EH (cell line): ENCODE measurements at places on chromosomes 16 and 17.
A peak's percentile ranks its signal among the peaks of the same experiment; 100 is the strongest.

- no peak for DNase-seq
Measured at GRCh38 chr17:50360486-50361115, 12.4 kb downstream of the MRPL27 start.

DNA sequence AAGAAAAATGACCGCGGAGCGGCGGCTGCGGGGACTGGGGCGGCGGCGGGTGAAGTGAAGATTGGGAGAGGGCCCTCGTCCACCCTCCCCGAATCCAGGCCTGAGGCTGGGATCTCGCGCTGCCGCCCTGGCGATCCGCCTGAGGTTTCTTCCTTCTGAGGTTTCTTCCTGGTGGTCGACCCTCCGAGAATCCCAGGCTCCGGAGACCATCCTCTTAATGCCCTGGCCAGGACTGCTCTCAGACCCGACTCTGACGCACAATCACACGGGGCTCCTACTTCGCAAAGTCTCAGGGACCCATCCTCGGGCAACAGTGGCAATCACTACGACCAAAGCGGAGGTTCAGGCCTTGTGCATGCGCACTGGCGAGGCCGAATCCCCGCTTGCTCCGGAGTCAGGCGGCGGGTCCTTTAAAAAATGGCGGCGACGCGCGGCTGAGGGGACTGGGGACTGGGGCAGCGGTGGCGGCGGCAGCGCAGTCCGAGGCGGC lies 18.0 kb upstream of the KCNJ18 start:
- no peak for DNase-seq

- no peak for DNase-seq
Measured at GRCh38 chr16:88454523-88454947, 1.5 kb downstream of the ZFPM1 start.

- DNase-seq: no peak
Measured at GRCh38 chr17:40103688-40104087, 3.3 kb upstream of the NR1D1 start.

GRCh38 chr17:2025220-2025621 lies at the start of gene RTN4RL1:
TSS of gene RTN4RL1 (minus strand) at chr17:2025334. CDS start at chr17:2024865, 469 bp downstream.
- peak; percentile 82 for DNase-seq

- DNase-seq: no peak
Measured at GRCh38 chr17:76659928-76660655, 16.5 kb upstream of the ST6GALNAC1 start.

DNA sequence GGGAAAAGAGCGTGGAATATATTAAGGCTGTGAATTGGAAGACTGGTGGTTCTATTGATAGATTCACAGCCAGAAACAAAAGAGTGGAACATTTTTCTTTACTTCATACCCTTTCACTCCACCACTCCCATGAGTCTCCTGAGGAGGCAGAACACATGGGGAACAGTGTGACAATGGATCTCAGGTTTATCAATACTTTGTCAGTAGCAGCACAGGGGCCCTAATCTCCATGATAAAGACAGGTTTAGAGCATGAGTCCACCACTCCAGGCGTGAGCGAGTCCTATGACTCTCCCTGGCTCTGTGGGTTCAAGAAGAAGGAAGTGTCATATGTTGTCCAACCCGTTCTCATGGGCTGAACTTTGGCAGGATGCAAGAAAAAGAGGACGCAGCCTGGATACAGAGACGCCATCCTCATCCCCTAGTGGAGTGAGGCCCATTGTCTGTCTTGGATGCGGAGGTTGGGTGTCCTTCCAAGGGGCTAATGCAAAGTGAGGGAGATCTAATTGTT lies 361.2 kb downstream of the TMEM114 start:
- no peak for DNase-seq

DNA sequence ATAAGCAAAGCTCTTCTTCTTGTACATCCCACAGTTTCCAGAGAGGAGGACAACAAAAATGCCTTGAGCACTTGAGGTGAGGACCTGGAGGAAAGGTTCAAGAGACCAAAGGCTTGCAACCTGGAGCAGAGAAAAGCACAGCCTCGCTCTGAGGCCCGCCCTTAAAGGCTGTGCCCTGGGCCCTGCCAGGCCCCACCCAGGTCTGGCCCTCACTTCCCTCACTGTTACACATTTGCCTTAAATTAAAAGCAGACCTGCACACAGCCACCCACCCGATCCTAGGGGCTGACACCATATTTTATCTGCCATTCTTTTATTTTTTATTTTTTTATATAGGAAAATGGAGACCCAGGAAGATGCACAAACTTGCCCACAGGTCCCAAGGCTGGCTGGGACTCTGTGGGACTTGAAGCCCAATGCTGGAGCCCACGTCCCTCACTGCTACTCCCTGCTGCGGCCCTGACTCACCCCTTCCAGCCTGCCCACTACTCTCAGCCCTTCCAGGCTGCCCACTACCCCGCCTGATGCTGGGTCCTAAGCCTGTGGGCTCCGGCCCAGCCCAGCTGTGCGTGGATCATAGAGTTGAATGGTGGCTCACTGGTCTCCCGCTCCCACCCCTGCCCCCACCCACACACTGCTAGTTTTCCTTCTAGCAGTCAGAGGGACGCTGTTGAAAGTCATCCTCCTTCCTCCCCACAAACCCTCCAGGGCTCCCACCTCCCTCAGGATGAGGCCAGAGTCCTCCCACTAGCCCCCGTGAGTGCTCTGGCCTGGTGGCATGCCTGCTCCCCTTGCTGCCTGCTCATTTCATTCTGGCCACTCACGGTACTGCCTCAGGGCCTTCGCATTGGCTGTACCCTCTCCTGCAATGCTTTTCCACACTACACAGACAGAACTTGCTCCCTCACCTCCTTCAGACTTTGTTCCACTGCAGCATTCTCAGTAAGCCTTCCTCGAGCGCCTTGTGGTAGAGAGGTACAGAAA lies 77.6 kb upstream of the MED9 start:
- peak; percentile 3 for DNase-seq

DNA sequence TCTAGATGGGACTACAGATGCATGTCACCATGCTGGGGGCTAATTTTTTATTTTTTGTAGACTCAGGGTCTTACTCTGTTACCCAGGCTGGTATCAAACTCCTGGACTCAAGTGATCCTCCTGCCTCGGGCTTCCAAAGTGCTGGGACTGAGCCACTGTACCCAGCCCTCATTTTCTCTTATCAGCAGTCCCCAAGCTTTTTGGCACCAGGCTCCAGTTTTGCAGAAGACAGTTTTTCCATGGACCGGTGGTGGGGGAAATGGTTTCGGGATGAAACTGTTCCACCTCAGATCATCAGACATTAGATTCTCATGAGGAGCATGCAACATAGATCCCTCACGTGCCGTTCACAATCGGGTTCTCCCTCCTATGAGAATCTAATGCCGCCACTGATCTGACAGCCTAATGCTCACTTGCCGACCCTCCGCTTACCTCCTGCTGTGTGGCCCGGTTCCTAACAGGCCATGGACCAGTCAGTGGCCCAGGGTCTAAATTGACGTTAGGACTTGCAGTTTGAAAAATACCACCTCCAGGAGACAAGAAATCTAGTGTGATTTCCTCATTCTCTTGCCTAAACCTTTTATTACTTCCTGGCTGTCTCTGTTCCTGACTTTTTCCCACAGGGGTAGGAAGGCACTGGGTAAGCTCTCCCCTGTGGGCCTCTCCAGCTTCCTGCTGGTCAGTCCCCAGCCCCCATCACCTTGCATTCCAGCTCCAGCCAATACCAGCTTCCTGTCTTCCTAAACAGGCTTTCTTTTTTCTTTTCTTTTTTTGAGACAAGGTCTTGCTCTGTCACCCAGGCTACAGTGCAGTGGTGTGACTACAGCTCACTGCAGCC lies 9.3 kb upstream of the CNP start:
- DNase-seq: peak; percentile 72

DNA sequence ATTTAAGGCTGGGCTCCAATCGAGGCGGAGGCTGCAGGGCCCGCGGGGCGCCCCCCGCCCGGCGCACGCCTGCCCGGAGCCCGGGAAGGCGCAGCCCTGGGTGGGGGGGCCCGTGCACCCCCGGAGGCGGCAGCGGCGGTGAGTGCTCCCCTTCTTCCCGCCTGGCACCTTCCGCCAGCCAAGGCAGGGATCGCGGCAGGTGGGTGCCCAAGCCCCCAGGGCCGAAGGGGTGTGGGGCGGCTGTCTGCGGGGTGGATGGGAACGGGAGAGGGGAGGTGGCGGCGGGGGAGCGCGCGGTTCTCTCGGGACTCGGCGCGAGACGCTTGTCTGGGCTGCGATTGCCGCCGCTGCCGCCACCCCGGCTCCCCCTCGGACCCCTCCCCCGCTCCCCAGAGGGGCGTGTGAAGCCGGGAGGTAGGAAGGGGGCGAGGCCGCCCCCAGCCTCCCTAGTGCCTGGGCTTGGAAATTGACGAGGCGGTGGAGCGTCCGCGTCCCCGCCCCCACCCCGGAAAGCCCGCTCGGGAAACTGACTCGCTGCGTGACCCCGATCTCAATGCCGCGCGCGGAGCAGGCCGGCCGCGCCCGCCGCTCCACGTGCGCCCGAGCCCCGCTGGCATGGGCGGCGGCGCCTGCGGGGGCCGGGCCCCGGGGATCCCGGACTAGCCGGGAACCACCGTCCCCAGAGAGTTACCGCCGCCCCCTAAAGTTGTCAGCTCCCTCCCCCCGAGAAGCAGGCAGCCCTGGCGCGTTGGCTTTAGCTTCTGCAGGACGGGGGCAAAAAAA lies 231.5 kb downstream of the MRTFB start:
- no peak for DNase-seq

GRCh38 chr17:37146086-37147064 lies 197.6 kb downstream of the AATF start:
- no peak for DNase-seq

DNA sequence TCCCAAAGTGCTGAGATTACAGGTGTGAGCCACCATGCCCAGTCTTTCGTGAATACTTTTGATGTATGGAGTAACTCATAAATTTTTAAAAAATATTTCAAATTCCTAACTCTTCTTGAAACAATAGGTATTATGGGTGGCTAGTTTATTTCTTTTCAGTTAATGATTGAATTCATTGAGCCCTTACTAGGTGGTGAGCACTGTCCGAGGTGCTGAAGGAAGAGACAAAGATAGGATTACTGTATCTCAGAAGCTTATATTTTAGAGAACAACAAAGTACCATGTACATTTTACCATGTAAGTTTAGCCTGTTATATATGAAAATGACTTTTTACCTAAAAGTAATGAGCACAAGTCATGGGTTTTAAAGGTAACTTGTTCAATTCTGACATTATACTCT lies 418.3 kb downstream of the NPIPA7 start:
- DNase-seq: no peak

- no peak for DNase-seq
Measured at GRCh38 chr16:22225060-22225459, 19.0 kb downstream of the EEF2K start.

DNA sequence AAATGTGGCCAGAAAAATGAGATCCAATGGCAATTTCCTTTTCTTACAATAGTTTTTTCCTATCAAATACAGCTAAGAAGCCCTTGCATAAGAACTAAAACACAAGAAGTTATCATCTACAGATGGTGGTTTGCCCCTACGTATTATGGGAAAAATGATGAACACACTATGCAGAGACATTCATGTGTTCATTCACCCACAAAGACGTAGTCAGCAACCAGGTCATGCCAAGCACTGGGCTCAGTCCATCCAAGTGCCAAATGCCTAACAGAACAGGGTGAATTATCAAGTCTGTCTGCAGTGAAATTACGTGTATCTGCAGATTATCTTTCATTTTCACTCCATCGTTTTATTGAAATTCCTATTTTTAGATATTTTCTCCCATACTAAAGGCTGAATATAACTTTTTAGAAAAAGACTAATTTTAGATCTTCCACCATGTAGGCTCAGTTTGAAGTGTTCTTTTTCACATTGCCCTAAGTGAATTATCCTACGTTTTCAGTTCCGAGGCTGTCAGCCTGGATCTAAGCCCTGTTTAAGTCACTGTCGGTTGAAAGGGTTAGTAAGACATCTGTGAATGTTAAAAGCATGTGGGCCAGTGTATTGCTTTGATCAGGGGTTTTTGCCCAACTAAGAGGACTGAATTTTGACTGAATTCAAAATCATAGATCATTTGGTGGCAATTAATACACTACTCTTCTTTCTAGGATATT lies 78.1 kb upstream of the DHX40 start:
- DNase-seq: peak; percentile 7

DNA sequence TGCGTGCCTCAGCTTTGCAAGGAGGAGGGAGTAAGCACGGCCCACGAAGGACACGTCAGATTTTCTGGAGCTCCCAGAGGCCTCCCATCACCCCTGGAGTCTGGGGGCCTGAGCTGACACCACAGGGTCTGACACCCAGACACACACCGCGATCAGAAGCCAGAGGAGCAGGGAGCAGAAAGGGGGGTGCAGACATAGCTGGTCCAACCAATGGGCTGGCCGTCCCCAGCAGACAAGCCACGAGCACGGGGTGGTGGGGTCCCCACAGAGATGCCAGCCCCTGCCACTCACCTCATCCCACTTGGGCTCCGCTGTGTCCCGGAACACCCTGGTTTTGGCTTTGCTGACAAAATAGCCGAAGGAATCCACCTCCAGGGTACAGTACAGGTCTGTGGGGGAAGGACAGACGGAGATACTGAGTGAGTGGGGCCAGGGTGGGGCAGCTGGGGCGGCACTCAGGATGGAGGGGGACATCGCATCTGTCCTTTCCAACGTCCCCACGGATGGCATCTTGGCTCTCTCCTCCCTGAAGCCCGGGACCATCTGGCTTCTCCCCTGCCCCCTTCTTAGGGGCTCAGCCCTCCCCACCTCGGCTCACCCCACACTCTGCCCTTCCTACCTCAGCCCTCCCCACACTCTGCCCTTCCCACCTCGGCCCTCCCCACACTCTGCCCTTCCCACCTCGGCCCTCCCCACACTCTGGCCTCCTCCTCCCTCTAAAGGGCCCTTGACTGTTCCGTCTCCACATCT lies 53.5 kb downstream of the TIMM22 start:
- DNase-seq: no peak

GRCh38 chr17:22516861-22517636 lies 824.7 kb downstream of the KCNJ18 start:
- no peak for DNase-seq

DNA sequence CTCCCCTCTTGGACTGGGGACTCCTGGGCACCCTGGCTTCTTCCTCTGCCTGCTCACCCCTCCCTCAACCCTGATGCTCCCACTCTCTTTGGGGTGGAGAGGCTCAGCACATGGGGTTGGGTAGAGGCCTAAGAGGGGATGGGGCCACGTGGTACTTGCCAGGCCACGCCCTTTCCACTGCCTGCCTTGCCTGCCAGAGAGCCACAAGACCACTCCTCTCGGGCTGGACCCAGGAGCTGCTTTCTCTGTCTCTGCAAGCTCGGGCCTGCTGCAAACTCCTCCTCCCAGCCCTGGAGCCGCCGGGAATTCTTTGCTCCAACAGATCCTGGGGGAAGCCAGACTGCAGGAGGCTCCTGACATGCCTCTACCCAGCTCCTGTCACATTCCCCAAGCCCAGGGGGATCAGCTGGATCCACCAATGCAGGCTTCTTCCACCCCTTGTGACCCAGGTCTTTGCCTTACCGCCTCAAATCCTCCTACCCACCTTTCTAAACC lies 11.8 kb downstream of the DLX4 start:
- DNase-seq: no peak

DNA sequence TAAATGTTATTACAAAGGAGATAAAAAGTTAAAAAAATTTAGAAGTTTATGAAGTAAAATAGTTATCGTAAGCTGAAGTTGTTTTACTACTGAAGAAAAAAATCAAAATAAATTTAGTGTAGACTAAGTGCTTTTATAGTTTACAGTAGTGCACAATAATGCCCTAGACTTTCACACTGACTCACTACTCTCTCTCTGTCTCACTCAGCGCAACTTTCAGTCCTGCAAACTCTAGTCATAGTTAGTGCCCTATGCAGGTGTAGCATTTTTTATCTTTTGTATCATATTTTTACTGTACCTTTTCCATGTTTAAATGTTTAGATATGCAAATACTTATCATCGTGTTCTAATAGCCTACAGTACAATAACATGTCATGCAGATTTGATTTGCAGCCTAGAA lies 17.7 kb upstream of the TOM1L1 start:
- no peak for DNase-seq
